ENCODE measurements at places on chromosomes 12 and 14.

DNA sequence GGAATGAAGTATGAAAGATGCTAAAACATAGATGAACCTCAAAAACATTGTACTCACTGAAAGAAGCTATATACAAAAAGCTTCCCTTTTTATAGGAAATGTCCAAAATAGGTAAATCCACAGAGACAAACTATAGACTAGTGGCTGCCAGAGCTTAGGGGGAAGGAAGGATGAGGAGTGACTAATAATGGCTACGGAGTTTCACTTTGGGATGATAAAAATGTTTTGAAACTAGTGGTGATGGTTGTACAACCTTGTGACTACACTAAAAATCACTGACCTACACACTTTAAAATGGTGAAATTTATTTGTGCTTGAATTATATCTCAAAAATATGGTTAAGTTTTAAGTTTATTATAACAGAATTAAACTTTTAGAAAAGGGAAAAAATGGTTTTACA lies 37.1 kb upstream of the AMN1 start:
- DNase-seq: no peak

GRCh38 chr12:105935106-105935505 lies 203.6 kb downstream of the NUAK1 start:
- DNase-seq: no peak

GRCh38 chr12:109358154-109358869 lies 10.6 kb downstream of the MYO1H start:
- DNase-seq: no peak

DNA sequence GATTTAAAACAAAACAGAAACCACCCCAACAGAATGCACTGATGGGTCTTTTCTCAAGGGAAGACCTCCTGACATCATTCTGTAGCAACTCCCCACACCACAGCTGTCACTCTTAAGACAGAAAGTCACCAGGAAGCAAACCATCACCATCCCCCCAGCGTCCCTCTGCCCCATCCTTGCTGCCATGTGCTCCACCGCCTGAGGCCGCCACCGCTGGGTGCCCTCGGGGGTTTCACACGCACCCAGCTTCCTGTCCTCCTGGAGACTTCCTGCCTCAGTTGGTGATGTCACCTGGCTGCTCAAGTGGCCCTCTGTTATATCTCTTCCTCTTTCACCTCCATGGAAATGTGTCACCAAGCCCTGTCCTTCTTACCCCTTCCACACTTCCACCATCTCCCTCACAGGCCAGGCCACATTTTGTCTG lies 71.4 kb upstream of the GPR68 start:
- no peak for DNase-seq

DNA sequence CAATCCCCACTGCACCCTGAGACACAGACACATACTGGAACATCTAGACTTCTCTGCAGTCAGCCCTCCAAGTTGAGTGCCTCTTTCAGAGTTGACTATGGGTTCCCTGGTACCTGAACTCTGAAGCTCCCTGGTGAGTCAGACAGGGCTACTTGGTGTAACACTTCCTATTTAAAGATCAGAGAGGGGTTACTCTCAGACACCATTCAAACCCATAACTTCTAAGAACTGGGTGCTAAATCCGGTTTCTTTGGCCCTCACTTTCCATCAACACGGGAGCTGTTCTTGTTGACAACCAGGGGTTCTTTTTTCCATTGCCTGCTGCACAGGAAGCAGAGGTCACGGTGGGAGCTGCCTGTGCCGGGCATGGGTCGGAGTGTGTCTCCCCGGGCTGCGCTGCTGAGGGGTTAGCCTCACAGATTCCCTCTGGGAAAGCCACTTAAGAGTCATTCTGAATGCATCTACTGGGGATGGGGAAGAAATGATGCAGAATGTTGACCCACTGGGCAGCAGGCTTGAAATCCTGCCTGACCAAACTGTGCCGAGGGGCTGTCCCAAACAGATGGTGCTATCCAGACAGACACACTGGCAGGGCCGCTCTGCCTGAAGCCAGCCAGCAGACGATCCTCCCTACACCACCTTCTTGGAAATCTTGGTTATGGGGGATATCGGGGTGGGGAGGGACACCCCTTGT lies 74.1 kb downstream of the PITPNM2 start:
- DNase-seq: no peak

- DNase-seq: no peak
These were observed 50.1 kb upstream of the STK38L start for GRCh38 chr12:27193854-27194544.

GRCh38 chr12:119681111-119681510 lies 13.2 kb downstream of the PRKAB1 start:
- peak; percentile 41 for DNase-seq

GRCh38 chr14:90714811-90715210 lies 101.4 kb downstream of the TTC7B start:
- no peak for DNase-seq

DNA sequence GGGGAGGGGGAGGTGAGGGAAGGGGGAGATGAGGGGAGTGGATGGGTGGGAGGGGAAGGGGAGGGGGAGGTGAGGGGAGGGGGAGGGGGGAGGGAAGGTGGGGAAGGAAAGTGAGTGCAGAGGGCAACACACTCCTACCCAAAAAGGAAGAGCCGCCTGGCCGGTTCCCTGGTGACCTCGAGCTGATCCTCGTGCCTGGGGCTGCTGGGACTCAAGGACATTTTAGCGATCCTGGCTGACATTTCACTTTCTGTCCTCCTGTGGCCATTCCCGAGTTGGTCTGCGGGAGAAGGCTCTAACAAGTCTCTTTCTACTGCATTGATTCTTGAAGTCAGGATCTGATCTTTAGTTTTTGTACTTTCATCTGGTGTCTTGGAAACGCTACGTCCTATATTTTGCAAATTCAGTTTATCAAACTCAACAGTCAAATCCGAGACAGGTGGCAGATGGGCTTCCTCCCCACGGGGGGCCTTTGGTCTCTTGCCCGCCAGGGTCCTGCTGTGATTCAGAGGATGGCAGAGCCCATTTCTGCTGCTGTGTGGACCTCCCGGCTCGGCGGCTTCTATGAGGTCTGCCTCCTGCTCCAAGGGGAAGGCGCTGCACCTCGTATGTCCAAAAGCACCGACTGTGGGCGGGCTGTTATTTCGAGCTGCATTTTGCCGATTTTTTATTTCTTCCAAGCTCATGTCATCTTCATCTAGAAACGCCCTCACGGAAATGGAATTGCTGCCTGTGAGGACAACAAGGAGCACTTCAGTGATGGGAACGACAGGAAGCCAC lies 19.1 kb downstream of the PGAM5 start:
- DNase-seq: no peak

DNA sequence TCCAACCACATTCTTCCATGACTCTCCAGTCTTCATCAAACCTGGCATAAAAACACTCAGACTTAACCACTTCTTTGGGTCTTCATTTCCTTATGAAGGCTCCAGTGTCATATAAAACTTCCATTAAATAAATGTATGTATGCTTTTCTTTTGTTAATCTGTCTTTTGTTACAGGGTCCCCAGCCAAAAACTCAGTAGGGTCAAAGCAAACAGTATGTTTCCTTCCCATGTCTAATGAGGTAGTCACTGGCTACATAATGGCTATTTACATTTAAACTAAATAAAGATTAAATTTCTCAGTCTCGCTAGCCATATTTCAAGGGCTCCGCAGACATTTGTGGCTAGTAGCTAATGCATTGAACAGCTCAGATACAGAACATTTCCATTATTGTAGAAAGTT lies 40.1 kb upstream of the STAB2 start:
- no peak for DNase-seq

DNA sequence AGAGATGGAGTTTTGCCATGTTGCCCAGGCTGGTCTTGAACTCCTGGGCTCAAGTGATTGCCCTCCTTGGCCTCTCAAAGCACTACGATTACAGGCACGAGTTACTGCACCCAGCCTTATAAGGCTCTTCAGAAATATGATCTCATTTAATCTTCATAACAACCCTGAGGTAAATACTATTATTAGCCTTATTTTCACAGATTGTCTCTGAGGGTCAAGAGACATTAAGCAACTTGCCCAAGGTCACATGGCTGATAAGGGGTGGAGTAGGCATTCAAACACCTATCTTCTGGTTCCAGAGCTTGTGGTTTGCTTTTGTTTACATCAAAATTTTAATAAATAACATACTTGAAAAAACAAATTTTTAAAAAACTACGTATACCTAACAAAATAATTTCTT lies 5.1 kb downstream of the PRKAG1 start:
- DNase-seq: no peak

DNA sequence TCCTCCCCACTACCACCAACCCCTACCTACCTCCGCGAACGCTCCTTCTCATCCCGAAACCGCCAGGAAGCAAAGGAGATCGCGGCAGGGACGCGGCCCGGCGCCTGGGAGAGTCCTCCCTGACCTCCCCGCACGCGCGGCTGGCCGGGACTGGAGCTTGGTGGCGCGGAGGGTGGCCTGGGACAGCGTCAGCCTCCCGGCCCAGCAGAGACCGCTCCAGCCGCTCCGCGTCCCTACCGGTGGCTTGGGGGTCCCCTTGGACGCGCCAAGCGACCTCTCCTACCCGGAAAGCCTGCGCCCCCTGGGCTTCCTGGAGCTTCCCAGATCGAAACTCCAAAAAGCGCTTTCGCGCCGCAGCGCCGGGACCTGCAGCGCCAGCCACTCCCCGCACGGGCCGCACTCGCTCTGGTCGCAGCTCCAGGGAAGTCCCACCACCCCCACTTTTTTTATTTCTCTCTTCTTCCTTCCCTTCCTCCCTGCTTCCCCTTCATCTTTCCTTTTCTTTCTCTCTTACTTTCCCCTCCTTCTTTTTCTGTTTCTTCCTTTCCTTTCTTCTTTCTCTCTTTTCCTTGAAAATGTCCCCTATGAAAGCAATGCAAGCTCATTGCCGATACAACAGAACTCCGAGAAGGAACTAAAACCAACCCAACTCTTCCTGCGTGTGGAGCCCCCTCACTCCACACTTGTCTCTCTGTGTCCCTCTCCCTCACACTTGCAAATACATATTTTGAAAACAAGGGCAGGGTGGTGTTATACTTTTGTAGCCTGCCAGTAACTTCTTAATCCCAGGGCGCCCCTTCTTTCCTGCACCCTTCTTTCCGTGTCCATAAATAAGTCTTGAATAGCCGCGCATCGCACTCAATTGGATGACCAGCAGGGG lies 3.8 kb downstream of the DIO3 start:
- DNase-seq: no peak

DNA sequence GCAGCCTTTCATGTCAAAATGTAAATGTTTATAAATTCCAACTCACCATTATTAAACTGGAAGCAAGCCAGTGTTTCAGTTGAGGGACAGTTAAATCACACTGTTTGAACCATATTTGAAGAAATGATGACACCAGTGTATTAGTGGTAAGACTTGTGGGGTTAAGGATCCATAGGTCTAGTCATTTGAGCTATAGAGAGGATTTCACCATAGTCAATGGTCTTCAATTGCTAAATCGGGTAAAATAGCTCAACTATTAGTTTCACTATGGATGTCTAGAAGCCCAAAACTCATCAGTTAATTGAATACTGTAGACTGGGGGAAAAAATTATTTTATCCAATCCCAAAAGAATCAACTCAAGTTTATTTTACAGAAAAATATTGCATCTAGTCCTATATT lies 659.1 kb downstream of the NRXN3 start:
- no peak for DNase-seq

GRCh38 chr12:93813186-93813585 lies 136.0 kb downstream of the CRADD start:
- DNase-seq: no peak

GRCh38 chr14:77264466-77265186 lies 6.4 kb downstream of the NGB start:
- DNase-seq: no peak

GRCh38 chr12:69981881-69982475 lies 157.0 kb downstream of the MYRFL start:
- DNase-seq: no peak

GRCh38 chr12:131087302-131087818 lies 133.7 kb downstream of the ADGRD1 start:
- no peak for DNase-seq

GRCh38 chr14:22478247-22478646 lies 110.8 kb downstream of the DAD1 start:
- no peak for DNase-seq

DNA sequence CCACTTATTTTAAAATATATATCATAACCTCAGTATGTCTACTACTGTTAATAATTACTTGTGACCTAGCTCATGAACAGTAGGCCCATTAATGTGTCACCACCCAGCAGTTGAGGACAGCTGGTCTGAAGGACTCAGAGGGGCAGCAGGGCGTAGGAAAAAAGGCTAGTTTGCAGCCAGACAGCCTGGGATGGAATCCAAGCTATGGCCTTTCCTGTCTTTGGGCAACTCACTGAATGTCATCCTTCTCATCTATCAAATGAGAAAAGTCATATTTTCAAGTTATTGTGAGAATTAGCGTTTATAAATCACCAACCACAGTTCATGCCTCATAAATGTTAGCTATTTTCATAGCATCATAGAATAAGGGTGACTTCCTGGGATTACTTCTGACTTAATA lies 12.3 kb downstream of the DENND5B start:
- DNase-seq: no peak

GRCh38 chr14:101950516-101951215 lies 13.7 kb upstream of the DYNC1H1 start:
- DNase-seq: no peak

GRCh38 chr12:112107306-112108201 lies 1.0 kb downstream of the NAA25 start:
- DNase-seq: no peak

DNA sequence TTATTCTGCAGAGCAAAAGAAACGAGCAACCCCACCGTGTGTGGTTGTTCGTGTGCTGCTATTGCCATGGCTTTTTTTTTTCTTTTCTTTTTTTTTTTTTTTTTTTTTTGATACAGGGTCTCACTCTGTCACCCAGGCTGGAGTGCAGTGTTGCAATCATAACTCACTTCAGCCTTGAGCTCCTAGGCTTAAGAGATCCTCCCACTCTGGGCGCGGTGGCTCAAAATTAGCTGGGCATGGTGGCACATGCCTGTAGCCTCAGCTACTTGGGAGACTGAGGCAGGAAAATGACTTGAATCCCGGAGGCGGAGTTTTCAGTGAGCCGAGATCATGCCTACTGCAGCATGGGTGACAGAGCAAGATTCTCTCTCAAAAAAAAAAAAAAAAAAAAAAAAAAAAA lies 144.2 kb downstream of the ESR2 start:
- DNase-seq: no peak

- DNase-seq: no peak
These were observed 421.7 kb downstream of the VRK1 start for GRCh38 chr14:97218691-97219430.

- DNase-seq: no peak
These were observed 314.5 kb upstream of the GARIN6 start for GRCh38 chr12:99332936-99333591.

DNA sequence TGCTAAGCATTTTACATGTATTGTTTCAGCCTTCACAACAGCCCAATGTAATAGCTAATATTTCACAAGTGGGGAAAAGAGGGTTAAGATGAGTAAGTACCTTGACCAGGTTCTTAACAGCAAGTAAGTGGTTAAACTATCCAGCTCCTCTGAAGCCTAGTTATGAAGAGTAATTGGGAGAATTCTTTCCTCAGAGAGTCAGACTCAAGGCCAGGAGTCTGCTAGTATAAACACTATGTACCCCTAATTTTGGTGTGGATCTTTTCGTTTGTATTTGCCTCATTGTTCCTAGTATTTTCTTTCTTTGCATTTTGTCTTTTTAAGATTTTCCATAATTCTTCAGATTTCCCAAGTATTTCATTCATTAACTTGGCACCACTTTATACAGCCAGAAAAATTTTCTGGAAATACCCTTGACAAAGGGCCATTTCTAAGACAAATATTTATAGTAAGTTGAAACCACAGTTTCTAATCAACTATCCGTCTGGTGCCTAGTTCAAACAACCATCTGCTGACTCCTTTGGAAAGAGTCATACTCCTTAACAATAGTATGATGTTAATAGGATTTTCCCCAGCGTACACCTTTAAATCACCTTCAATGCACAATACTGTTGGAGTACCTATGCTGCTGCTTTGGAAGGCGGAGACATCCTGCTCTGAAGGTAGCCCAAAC lies 81.2 kb downstream of the SCAF11 start:
- DNase-seq: no peak

All from HepG2 (cell line).